ENCODE measurements at places on chromosomes 11 and 22. TPM values are rescaled to one million over a fixed set of nuclear protein-coding genes. Genes with fewer than 3 reads are reported as not detected.

GRCh38 chr22:19430890-19431541 lies 517 bp downstream of the HIRA start:
- DNase-seq: no peak

GRCh38 chr11:60855726-60856633 lies at the start of gene PTGDR2:
PTGDR2 (minus strand) TSS chr11:60855950; CDS start chr11:60853722, 2,228 bp downstream.
- DNase-seq: no peak

DNA sequence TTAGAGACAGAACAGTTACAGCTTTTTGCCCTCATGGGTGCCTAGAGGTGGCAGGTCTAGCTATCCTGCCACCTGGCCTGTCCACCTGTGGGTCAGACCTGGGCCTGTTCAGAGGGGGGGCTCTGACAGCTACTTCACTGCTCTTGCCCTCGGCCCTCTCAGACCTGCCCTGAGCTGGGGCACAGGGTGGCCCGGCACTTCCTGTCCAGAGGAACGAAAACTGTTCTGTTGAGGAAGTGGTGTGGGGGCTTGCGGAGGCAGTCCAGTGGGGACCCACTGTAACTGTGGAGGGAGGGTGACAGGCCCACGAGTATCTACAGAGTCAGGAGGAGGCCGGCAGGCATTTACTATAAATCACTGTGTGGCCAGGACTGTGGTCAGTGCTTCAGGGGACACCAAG lies 16.2 kb downstream of the TESMIN start:
- DNase-seq: no peak

GRCh38 chr22:41198027-41198580 lies 7.0 kb upstream of the L3MBTL2 start:
- no peak for DNase-seq

DNA sequence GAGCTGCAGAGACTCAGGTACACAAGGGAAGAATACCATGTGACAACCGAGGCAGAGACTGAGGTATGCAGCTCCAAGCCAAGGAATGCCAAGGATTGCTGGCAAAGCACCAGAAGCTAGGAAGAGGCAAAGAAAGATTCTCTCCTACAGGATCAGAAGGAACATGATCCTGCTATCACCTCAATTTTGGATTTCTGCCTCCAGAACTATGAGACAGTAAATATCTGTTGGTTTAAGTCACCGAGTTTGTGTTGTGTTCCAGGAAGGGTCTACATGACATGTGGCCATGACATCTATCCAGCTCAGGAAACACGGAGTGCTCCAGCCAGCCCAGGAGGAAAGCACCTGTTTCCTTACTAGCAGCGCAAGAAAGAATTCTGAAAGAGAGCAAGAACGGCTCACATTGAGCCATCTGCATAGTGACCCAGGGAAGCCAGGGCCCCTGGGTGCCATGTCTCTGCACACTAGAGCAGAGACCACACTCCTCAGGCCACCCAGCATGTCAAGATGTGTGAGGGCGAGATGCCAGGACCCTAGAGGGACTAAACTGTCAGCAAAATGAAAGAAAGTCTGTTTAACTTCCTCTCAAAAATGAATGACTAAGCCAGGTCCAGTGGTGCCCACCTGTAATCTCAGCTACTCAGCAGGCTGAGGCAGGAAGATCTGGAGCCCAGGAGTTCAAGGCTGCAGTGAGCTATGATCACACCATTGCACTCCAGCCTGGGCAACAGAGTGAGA lies 35.6 kb upstream of the GALNT18 start:
- DNase-seq: no peak

GRCh38 chr11:4065601-4066377 lies 28.8 kb upstream of the RRM1 start:
- DNase-seq: no peak

DNA sequence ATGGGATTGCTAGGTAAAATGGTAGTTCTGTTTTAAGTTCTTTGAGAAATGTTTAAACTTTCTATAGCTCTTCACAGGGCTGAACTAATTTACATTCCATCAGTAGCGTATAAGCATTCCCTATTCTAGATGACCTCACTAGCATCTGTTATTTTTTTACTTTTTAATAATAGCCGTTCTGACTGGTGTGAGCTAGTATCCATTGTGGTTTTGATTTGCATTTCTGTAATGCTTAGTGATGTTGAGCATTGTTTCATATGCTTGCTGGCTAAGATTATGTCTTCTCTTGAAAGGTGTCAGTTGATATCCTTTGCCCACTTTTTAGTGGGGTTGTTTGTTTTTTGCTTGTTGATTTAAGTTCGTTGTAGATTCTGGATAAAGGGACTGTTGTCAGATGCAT lies 35.9 kb downstream of the MMP27 start:
- no peak for DNase-seq

DNA sequence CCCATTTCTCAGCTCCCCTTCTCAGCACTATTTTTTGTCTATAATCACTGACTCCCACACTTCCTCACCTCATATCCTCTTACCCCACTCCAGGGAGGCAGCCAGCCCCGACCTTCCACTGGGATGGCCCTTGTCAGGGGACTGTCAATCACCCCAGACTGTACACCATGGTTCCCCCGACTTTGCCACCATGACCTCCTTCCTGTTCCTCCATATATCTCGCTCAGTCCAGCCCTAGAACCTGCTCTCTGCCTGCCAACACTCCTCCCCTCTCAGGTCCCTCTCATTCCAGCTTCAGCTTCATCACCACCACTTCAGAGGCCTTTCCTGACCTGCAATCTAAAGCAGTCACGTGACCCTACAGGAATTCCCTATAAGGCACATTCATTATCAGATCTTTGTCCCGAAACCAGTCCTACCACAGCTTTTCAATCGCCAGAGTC lies 16.5 kb downstream of the PRPF19 start:
- no peak for DNase-seq

DNA sequence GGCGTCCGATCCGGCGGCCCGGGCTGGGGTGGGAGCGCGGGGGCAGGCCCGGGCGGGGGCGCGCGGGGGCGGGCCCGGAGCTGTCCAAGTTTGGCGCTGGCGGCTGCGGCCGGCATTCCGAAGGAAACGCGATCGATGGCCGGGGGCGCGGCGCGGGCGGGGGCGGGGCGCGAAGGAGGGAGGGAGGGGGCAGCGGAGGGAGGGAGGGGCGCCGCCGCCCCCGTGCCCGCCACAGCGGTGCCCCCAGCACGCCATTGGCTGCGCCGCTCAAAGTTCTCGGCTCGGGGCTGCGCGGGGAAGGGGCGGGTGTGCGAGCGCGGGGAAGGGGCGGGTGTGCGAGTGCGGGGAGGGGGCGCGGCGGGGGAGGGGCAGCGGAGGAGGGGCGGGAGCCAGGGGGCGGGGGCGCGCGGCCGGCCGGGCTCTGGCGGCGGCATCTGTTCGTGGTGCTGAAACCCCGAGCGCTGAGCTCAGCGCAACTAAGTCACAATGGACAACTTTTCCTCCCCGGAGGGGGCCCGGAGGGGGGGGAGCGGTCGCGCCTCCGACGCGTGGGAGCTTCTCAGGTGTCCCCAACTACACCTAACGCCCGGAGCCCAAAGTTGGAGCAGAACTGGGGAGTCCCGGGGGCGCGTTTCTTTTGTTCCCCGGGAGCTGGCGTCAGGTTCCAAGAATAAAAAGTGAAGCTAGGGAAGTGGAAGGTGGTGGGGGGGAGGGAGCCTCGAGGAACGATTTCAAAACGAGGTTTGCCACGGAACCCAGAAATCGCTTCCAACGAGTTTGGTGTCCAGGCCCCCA lies 2.2 kb downstream of the PHF21B start:
- no peak for DNase-seq

DNA sequence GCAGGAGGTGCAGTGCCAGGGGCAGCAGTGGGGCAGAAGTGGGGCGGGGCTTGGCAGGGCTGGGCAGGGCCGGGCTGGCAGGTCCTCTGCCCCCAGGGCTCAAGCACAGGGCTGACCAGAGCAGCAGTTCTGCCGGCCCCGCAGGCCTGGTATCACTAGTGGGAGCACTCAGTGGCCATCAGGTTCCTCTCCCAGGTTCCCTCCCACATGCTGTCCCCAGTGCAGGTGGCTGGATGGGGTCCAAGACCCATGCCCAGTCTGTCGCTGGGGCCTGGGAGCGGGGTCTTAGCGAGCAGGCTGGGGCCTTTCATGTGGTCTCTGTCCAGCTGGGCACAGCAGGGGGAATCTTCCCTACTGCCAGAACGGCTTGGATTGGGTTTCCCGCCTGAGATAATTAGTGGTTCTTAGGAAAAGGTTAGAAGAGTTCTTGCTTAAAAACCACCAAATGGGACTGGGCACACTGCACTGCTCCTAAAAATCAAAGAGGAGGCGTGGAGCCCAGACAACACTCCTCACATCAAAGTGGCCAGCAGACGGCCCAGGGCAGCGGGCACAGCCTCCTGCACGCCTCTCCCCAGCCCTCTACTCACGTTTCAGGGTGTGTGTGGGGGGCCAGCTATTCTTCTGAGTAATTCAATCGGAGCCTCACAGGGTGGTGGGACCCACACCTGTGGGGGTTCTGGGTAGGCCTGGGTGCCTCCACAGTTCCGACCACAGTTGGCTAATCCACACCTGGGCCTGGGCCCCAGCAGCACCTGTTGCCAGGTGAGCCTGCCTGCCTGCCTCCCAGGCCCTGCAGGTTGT lies 45.6 kb downstream of the TPCN2 start:
- DNase-seq: no peak

DNA sequence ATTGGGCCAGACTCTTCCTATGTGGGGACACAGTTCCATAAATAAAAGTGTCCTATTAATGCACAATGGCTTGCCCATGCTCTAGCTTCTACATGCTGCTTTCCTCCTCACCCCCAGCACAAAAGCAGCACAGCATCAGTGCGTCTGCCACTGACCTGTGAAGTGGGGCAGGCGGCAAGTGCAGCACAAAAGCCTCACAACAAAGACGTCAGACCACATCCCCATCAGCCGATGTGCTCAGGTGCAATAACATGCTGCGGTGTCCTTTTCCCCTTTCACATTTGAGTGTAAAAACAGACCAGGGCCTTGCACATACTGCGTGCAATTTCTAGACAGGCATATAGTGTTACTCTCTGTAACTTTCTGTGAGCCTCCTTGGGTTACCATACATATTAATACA lies 12.8 kb downstream of the DKK3 start:
- no peak for DNase-seq

GRCh38 chr22:46810856-46811786 lies 48.7 kb downstream of the TBC1D22A start:
- no peak for DNase-seq

DNA sequence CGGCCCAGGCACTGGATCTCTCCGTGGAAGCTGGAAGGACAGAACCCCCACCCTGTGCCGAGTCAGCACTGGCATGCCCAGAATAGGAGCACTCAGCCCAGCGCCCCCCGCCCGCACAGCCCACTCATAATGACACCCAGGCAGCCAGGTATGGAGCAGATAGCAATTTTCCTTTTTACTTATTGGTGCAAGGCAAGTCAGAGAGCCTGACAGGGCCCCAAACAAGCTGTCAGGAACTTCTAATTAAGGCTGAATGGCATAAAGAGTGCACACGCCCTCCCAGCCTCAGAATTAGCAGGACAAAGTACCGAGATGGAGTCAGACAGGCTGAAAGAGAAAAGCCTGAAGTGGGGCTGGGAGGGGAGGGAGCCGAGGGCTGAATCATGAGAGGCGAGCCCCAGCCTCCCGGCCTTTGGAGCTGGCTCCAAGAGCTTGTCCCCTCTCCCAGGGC lies 76.9 kb downstream of the DSCAML1 start:
- DNase-seq: no peak

GRCh38 chr11:60087239-60087638 lies 1.2 kb upstream of the MS4A2 start:
- DNase-seq: no peak

DNA sequence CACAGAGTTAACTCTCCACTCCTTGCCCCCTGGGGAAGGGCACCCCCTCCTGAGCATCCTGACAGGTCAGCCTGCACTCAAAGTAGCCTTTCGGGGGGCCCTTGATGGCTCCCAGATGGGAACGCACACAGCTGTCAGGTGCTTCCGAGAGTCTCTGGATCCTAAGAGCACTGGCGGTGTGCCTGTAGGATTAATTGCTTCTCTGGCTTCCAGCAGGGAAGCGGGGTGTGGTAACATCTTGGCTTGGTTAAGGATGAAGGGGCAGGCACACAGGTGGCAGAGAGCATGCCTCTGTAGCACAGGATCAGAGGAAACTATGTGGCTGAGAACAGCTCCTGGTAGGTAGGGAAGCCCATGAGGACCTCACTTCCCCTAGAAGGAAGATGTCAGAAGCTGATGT lies 199.8 kb downstream of the MIAT start:
- DNase-seq: no peak

DNA sequence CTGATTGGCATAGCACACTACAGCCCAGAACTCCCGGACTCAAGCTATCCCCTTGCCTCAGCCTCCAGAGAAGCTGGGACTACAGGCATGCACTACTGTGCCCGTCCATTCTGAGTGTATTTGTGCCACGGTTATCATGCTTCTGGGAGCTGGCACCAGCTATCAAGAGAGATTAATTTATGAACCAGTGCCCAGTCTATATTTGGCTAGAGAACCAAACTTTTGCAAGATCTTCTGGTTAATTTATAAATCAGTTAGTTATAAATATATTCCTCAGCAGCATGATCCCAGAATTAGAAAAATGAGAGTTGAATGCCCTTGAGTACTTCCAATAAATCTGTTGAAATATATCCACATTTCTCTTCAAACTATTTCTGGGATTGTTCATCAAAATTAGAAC lies 67.5 kb upstream of the OR5AN1 start:
- DNase-seq: no peak

- DNase-seq: no peak
These were observed 11.1 kb downstream of the CTR9 start for GRCh38 chr11:10762185-10762584.

- no peak for DNase-seq
These were observed 92.9 kb downstream of the RPS6KA4 start for GRCh38 chr11:64451856-64452255.

- DNase-seq: no peak
These were observed 12.8 kb upstream of the MOB2 start for GRCh38 chr11:1499261-1499890.

- DNase-seq: no peak
These were observed 183.0 kb downstream of the CEP164 start for GRCh38 chr11:117510646-117511045.

GRCh38 chr22:47290706-47291430 lies 528.4 kb downstream of the TBC1D22A start:
- no peak for DNase-seq

GRCh38 chr11:116312570-116313391 lies 460.0 kb downstream of the BUD13 start:
- no peak for DNase-seq

The PANX1 gene
- polyA plus RNA-seq: 18.3 TPM

The ZNF74 gene
- polyA plus RNA-seq: 14.9 TPM

The KCNK4 gene
- polyA plus RNA-seq: not detected

The KDELR3 gene
- polyA plus RNA-seq: 21.4 TPM

The TMA7B gene
- polyA plus RNA-seq: 0.10 TPM

The OR10G4 gene
- polyA plus RNA-seq: 0.06 TPM

The KRTAP5-2 gene
- polyA plus RNA-seq: 0.38 TPM

The CDC42EP2 gene
- polyA plus RNA-seq: 32.5 TPM

The CREB3L1 gene
- 40.8 TPM for polyA plus RNA-seq

The CDC42BPG gene
- 0.91 TPM for polyA plus RNA-seq

The YPEL1 gene
- 18.6 TPM for polyA plus RNA-seq

The CNIH2 gene
- polyA plus RNA-seq: 2.3 TPM

The ANO5 gene
- 14.4 TPM for polyA plus RNA-seq

The AQP11 gene
- 1.6 TPM for polyA plus RNA-seq

The ALDH3B1 gene
- 11.8 TPM for polyA plus RNA-seq
